Activated T-cell treated with anti-CD3 and anti-CD28 coated beads, Interleukin-2, amount 50 U/mL, for 48 hours (primary cell): ENCODE measurements at places on chromosomes 7 and 10.

DNA sequence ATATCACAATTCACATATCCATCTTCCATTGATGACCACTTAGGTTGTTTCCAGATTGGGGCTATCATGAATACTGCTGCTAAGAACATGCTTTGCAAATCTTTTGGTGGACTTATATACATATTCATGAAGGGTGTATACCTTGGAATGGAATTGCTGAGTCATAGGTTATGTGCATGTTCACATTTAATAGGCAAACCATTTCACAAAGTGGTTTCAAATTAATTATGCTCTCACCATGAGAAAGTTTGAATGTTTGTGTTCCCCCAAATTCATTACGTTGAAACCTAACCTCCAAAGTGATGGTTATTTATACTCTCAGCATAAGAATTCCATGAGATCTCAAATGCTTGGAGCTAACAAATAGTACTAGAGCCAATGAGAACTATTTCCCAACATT lies 86.4 kb downstream of the VPS41 start:
- no peak for DNase-seq

DNA sequence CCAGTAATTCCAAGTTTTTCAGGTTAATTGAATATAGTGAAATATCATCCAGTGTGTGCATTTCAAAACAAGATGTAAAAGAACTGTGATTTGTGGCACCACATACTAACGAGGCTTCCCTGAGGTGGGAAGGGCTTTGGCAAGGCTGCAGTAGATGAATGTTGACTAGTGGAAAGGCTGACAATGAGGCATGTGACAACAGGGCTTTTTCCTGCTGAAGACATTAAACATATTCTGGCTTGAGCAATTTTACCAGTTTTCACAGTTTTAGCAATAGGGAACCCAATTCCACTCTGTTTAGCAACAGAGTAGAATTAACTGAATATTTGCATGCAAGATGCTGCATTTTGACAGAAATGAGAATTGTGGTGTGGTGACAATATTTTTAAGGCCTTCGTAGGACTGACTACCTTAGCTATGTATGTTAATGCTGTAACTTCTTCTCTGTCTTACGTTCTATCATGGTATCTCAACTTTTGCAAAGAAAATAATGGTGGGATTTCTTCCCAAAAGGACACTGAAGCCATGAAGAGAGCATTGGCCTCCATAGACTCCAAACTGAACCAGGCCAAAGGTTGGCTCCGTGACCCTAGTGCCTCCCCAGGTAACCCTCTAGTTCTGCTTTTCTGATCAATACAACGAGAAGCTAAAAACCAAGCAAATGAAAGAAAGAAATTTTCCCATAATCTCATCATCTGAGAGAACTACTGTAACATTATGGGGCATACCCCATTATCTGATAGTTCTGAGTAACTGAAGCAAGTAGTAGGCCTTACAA lies 68.5 kb downstream of the AP3M1 start:
- DNase-seq = no peak

- DNase-seq = no peak
Measured at GRCh38 chr7:129605960-129606614, 5.4 kb upstream of the NRF1 start.

DNA sequence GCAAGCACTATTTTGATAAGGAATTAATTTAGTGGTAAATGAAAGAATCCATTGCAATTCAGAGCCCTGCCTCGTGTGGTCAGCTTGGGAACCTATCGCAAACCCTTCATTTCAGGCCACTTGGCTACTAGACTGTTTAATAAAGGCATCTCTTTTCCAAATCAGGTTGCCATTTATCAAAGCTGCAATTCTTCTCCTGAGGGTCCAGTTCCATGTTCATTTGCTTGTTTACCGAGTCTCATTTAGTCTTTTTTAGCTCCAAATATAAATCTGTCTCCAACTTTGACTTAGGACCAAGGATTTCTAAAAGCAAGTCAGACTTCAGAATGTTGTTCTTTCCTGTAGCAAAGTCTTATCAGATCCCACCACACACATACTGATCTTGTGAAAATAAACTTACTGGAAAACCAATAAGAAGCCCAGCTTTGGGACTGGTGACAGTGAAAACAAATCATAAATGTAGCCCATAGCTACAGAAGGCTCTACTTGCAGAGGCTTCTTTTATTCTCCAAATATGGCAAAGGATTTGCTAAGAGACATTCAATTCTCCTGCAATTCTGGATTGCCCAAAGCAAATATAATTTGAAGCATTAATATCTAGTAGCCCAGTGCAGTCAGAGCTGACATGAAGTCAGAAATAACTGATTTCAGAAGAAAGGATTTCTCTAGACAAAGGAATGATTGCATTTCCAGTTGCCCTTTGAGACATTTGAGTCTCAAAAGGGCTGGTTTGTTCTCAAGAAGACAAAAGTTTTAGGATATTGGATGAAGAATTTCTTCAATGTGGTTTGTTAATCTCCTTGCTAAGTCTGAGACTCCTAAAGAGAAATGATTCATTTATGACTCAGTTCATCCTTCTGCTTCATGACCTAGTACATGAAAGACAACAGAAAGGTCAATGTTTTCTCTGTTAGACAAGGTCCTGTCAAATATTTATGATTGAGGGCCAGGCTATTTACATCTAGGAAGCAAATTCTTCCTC lies 28.0 kb downstream of the PPP1R3C start:
- DNase-seq = no peak

DNA sequence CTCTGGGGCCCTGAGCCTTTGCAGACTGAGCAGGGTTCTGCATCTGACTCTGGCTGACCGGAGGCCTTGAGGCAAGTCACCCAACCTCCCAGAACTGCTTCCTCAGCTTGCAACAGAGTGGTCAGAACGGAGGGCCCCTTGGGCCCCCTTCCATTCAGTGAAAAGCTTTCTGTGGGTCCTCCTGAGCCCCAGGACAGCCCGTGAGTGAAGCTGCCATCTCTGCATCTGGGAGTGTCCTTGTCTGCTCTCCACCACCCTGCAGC lies 224.7 kb downstream of the DNAJB6 start:
- no peak for DNase-seq

- no peak for DNase-seq
Measured at GRCh38 chr10:31124852-31125251, 93.2 kb upstream of the ZNF438 start.

- no peak for DNase-seq
Measured at GRCh38 chr10:130282492-130283218, 146.5 kb downstream of the GLRX3 start.

GRCh38 chr10:91838199-91838598 lies 40.0 kb downstream of the TNKS2 start:
- DNase-seq = no peak

DNA sequence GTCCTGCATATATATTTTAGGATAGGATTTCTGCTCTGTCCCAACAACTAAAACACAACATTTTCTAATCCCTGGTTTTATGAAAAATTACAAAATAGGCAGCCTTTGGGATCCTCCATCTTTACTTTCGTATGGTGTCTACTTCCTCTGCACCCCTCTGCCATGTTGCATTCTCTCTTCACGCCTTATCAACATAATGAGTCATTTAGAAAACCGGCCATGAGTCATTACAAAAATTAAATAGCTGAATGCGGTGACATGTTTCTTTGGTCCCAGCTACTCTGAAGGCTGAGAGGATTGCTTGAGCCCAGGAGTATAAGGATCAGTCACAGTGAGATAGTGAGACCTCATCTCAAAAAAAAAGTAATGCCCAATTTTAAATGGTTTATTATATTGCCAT lies 148.1 kb upstream of the CELF2 start:
- no peak for DNase-seq
